ENCODE measurements at places on chromosomes 12 and 14. TPM values are rescaled to one million over a fixed set of nuclear protein-coding genes. Genes with fewer than 3 reads are reported as not detected.
A peak's percentile ranks its signal among the peaks of the same experiment; 100 is the strongest.

GRCh38 chr14:55946231-55946630 lies 172.0 kb upstream of the PELI2 start:
- H3K4me1 ChIP-seq = no peaks in the 10 kb centered on the region
- no peak for DNase-seq
- no peaks in the 10 kb centered on the region for H3K36me3 ChIP-seq
- peaks cover 1% of the 10 kb centered on the region for H3K27me3 ChIP-seq
- H3K4me3 ChIP-seq = no peak overlapping the region
- no peak overlapping the region for H3K27ac ChIP-seq

The PSMD9 gene
- 142 TPM for total RNA-seq

DNA sequence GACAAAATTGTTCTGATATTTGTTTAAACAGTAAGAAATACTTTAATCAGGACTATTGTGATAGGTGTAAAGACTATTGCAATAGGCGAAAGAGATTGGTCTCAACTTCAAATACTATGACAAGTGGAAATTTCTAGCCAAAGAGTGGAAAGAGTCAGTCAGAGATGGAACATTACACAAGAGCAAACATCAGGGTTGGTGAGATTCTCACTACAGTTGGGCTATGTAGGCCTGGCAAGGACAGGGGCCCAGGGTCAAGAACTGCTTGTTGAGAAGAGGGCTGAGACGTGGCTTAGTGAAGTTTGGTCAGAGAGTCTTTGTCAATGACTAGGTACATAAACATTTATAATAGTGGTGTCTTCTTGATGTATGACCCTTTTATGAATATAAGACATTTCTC lies 19.4 kb downstream of the CAND1 start:
- no peak for DNase-seq
- H3K27me3 ChIP-seq = no peaks in the 10 kb centered on the region
- H3K36me3 ChIP-seq = peaks cover 13% of the 10 kb centered on the region
- H3K27ac ChIP-seq = no peak overlapping the region

The SERPINA9 gene
- total RNA-seq = under 0.01 TPM

DNA sequence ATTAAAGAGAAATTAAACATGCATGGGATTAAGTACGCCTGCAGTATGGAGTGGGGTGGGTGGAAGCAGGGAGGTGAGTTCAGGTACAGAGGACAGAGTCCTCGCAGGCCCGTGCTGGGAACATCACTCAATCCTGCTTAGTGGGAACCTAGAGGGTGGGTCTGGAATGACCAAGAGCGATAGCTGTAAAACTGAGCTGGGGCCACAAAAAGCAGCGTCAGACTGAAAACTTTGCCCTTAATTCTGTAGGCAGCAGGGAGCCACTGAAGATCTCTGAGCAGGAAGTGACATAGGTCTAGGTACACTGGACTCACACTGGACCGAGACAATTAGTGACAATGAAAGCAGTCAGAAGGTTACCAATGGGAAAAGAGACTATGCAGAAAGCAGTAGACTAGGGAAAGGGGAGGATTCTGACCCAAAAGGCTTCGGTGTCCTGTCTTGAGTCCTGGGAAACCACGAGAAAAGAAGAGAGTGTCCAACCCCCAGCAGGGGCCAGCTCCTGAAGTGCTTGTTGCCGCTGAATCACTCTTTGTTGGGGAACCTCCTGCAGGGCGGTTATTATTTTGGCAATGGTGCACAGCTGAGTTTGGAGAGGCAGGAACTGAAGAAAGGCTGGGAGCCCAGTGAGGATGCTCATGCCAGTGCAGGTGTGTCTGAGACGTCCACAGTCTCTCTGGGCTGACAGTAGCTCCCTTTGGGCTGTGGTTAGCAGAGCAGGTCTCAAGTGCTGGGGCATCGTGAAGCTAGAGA lies 97.4 kb downstream of the PLXNC1 start:
- H3K4me1 ChIP-seq = no peaks in the 10 kb centered on the region
- H3K4me3 ChIP-seq = no peak overlapping the region
- no peaks in the 10 kb centered on the region for H3K36me3 ChIP-seq
- DNase-seq = no peak
- no peak overlapping the region for H3K27ac ChIP-seq

The BCL2L14 gene
- total RNA-seq = not detected

DNA sequence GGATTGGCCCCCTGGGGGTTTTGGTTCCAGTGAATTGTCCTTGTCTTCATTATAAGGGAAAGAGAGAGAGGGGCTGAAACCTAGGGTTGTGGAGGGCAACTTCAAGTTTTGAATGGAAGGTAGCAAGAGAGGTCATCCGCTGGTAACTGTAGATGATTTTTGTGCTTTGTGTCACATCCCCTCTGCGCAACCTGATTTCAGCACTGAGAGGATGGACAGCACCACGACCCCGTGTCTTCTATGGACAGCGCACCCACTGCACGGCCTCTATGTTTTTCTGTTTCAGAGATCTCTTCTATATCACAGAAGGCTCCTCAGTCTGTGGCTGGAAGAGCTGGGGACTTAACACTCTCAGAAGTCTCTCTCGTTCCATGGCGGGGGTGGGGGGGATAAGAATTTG lies 127.0 kb upstream of the RPH3A start:
- H3K27me3 ChIP-seq = no peaks in the 10 kb centered on the region
- H3K4me1 ChIP-seq = no peaks in the 10 kb centered on the region
- no peak for DNase-seq
- no peaks in the 10 kb centered on the region for H3K36me3 ChIP-seq
- H3K27ac ChIP-seq = no peak overlapping the region
- H3K4me3 ChIP-seq = no peak overlapping the region

DNA sequence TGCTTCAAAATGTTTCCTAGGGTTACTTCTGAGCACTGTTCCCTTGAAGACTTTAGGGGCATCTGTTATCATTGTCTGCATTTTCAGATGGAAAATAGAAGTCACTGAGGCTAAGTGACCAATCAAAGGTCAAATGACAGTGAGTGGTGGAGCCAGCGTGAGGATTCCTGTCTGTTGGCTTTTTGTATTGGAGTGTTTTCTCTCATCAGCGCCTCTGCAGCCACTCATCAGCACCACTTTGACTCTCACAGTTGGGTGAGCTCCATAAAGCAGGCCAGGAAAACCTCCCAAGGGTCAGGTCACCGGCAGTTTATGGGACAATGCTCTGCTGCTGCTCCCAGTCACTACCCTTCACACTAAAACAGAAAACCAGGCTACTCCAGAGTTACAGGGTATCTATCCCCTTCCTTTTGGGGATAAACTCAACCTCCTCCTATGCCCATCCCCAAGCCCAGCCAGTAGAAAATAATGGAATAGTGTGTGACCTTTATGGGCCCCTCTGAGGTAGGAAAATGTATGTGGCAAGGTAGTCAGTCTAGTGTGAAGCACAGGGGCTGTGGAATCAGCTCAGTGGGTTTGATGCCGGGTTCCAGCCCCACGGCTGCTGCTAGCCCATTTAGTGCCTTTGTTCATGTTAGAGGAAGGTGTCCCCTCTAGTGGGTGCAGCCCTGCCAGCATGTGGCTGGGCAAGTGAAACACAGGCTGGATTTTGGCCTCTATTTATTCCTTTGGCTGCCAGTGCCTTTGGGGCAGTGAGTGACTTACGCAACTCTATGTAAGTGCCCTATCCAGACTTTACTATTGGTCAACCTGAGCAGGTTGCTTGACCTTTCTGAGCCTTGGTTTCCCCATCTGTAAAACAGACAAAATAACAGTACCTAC lies 133.8 kb upstream of the CPM start:
- DNase-seq = no peak
- no peaks in the 10 kb centered on the region for H3K36me3 ChIP-seq
- no peaks in the 10 kb centered on the region for H3K27me3 ChIP-seq
- H3K27ac ChIP-seq = no peak overlapping the region
- H3K4me1 ChIP-seq = peaks cover 11% of the 10 kb centered on the region
- H3K4me3 ChIP-seq = no peak overlapping the region

The NABP2 gene
- 31.4 TPM for total RNA-seq

GRCh38 chr14:30808576-30808975 lies 65.8 kb upstream of the COCH start:
- no peaks in the 10 kb centered on the region for H3K4me1 ChIP-seq
- no peak for DNase-seq
- H3K27me3 ChIP-seq = peaks cover 3% of the 10 kb centered on the region
- H3K27ac ChIP-seq = no peak overlapping the region
- H3K4me3 ChIP-seq = no peak overlapping the region

DNA sequence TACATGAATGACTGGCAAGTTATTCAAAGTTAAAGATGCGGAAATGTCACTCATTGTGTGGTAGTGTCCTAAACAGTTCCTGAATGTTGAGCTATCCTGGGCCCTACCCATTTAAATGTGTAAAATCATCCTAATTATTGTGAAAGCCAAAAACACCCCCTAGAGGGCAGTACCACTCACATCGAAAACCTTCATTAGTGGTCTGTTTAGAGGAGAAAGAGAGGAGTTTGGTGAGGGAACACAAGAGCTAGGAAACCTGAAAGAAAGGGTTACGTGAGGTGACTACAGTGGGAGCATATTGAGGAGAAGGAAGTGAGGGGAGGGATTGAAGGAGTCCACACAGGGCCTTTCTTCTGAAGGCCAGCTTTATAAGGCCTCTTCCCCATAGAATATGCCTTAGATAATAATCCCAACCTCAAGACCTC lies 2.5 kb upstream of the TEP1 start:
- peak; percentile 61 for DNase-seq
- H3K4me3 ChIP-seq = no peak overlapping the region
- 0 out of 2 replicates have a peak, but pooled peaks cover 2% of the 10 kb centered on the region for H3K27me3 ChIP-seq
- no peaks in the 10 kb centered on the region for H3K36me3 ChIP-seq
- H3K4me1 ChIP-seq = peaks cover 5% of the 10 kb centered on the region

- no peaks in the 10 kb centered on the region for H3K27me3 ChIP-seq
- no peak overlapping the region for H3K4me3 ChIP-seq
- H3K36me3 ChIP-seq = no peaks in the 10 kb centered on the region
Observed at GRCh38 chr12:24778486-24779304, 170.2 kb downstream of the BCAT1 start.

The PZP gene
- total RNA-seq = not detected

GRCh38 chr14:52692248-52692962 lies 3.0 kb downstream of the ERO1A start:
- DNase-seq = peak; percentile 75
- no peak overlapping the region for H3K27ac ChIP-seq
- H3K4me1 ChIP-seq = peaks cover 2% of the 10 kb centered on the region
- no peaks in the 10 kb centered on the region for H3K36me3 ChIP-seq
